ENCODE measurements at places on chromosomes 13 and 19. TPM values are rescaled to one million over a fixed set of nuclear protein-coding genes. Genes with fewer than 3 reads are reported as not detected.

SLC25A23 gene
- 81.6 TPM for total RNA-seq

DOCK6 gene
- 36.8 TPM for total RNA-seq

CCNA1 gene
- not detected for total RNA-seq

OR7D2 gene
- 0.44 TPM for total RNA-seq

SLITRK5 gene
- total RNA-seq = 0.06 TPM

CD33 gene
- total RNA-seq = 2.3 TPM

CEACAM8 gene
- not detected for total RNA-seq

NLRP4 gene
- total RNA-seq = not detected

RFXAP gene
- 3.8 TPM for total RNA-seq

MED26 gene
- 5.7 TPM for total RNA-seq

MISP gene
- not detected for total RNA-seq

NLRP12 gene
- total RNA-seq = 0.20 TPM

SYNGR4 gene
- total RNA-seq = not detected

MYH14 gene
- total RNA-seq = 92.9 TPM

NLRP11 gene
- not detected for total RNA-seq

NDUFA7 gene
- 67.5 TPM for total RNA-seq

TUBA3C gene
- not detected for total RNA-seq

LAIR1 gene
- 7.9 TPM for total RNA-seq

EFNA2 gene
- total RNA-seq = not detected

CYP2A7 gene
- not detected for total RNA-seq

YIPF2 gene
- total RNA-seq = 19.3 TPM

C19orf38 gene
- 0.76 TPM for total RNA-seq

MBD3L1 gene
- total RNA-seq = not detected

FAM83E gene
- not detected for total RNA-seq

TNFSF9 gene
- total RNA-seq = 0.17 TPM

DNAAF3 gene
- 1.6 TPM for total RNA-seq

SEMA6B gene
- total RNA-seq = 10.4 TPM

ZNF730 gene
- total RNA-seq = not detected

C1QTNF9B gene
- 0.34 TPM for total RNA-seq

PTGIR gene
- 7.6 TPM for total RNA-seq

NKG7 gene
- 3.1 TPM for total RNA-seq

SPIB gene
- total RNA-seq = 0.29 TPM

CEACAM4 gene
- 0.33 TPM for total RNA-seq

METTL21C gene
- not detected for total RNA-seq

MISP3 gene
- 10.3 TPM for total RNA-seq

ZNF155 gene
- 6.9 TPM for total RNA-seq

RNF113B gene
- not detected for total RNA-seq

LGALS4 gene
- total RNA-seq = 1.1 TPM

PSG11 gene
- total RNA-seq = not detected

TARM1 gene
- not detected for total RNA-seq

CATSPERD gene
- not detected for total RNA-seq

ZNF829 gene
- total RNA-seq = 2.9 TPM

LACC1 gene
- total RNA-seq = 13.4 TPM

OR7A5 gene
- total RNA-seq = not detected

FUT1 gene
- total RNA-seq = 2.5 TPM
